ENCODE measurements at places on chromosomes 7 and 10.

GRCh38 chr7:66359656-66360211 is 154.6 kb downstream of the TPST1 start:
- no peak for DNase-seq

DNA sequence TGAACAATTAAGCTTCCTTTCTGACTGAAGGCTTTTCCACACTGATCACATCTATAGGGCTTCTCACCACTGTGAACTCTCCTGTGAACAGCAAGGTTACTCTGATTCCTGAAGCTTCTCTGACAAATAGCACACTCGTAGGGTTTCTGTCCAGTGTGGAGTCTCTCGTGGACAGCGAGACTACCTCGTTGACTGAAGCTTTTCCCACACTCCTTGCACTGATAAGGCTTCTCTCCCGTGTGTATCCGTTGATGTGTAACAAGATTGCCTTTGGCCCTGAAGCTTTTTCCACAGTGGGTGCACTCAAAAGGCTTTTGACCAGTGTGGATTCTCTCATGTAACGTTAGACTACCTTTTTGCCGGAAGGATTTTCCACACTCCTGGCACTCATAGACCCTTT is 4.4 kb downstream of the ZNF32 start:
- no peak for DNase-seq

DNA sequence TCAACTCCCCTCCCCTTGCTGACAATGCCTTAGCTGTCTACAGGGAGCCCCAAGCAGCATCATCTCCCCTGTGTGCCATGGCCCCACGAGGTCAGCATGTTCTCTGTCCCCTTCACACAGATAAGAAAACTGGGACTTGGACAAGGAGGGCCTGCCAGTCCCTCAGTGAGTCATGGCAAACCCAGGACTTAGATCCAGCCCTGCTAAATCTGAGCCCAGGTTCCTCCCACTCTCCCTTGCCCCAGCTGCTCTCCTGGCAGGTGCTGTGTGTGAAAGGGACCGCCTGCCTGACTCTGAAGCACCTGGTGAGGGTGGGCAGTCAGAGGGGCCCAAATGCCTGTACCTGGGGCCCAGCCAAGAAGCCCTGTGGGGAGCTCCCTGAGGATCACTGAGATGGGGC is 7.4 kb downstream of the CRHR2 start:
- DNase-seq: no peak

GRCh38 chr10:99938563-99938962 is 71.2 kb downstream of the DNMBP start:
- DNase-seq: no peak

GRCh38 chr10:26841733-26842317 is 18.9 kb downstream of the ABI1 start:
- no peak for DNase-seq

- no peak for DNase-seq
Observed at GRCh38 chr7:22176791-22177412, 180.1 kb downstream of the RAPGEF5 start.

- no peak for DNase-seq
Observed at GRCh38 chr7:85162721-85163120, 24.1 kb downstream of the SEMA3D start.

- no peak for DNase-seq
Observed at GRCh38 chr7:141949451-141949850, 2.7 kb upstream of the CLEC5A start.

GRCh38 chr7:8480527-8480926 is 47.1 kb downstream of the NXPH1 start:
- no peak for DNase-seq

DNA sequence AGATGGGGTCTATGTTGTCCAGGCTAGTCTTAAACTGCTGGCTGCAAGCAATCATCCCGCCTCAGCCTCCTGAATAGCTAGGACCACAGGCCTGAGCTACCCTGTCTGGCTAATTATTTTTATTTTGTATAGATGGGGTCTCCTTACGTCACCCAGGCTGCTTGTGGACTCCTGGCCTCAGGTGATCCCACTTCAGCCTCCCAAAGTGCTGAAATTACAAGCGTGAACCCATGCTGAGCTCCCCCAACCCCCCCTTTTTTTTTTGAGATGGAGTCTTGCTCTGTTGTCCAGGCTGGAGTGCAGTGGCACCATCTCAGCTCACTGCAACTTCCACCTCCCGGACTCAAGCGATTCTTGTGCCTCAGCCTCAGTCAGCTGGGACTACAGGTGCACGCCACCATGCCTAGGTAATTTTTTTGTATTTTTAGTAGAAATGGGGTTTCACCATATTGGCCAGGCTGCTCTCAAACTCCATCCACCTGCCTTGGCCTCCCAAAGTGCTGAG is 25.4 kb downstream of the FAM25A start:
- no peak for DNase-seq

DNA sequence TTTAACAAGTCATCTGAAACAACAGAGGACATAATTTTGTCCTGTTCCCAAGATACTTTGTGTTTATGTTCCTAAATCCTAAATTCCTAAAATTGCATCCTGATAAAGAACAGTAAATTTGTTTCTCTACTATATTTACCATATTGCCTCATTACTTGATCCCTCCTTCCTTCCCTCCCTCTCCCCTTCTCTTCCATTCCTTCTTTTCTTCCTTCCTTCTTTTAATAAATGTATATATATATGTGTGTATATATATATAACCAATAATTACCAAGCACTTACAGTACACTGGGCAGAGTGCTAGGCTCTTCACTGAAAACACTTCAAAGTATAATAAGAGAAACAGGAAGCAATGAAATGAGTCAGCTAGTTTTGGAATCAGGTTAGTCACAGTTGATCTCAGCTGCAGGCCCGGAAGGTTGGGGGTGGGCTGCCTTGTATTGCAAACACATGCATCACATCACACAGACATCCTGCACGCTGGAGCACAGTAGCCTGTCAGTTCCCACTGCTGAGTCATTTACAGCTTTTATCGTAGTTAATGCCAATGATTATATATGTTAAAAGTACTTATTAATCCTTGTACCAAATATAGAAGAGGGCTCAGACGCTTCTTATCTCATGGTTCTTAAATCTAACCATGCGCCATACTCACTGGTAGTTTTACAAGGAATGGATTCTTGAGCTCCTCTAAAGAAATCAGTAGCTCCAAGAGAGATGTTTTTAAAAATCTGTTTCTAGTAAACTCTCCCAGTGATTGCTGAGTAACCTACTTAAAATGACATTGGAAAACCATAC is 551.7 kb downstream of the GRM8 start:
- DNase-seq: no peak

DNA sequence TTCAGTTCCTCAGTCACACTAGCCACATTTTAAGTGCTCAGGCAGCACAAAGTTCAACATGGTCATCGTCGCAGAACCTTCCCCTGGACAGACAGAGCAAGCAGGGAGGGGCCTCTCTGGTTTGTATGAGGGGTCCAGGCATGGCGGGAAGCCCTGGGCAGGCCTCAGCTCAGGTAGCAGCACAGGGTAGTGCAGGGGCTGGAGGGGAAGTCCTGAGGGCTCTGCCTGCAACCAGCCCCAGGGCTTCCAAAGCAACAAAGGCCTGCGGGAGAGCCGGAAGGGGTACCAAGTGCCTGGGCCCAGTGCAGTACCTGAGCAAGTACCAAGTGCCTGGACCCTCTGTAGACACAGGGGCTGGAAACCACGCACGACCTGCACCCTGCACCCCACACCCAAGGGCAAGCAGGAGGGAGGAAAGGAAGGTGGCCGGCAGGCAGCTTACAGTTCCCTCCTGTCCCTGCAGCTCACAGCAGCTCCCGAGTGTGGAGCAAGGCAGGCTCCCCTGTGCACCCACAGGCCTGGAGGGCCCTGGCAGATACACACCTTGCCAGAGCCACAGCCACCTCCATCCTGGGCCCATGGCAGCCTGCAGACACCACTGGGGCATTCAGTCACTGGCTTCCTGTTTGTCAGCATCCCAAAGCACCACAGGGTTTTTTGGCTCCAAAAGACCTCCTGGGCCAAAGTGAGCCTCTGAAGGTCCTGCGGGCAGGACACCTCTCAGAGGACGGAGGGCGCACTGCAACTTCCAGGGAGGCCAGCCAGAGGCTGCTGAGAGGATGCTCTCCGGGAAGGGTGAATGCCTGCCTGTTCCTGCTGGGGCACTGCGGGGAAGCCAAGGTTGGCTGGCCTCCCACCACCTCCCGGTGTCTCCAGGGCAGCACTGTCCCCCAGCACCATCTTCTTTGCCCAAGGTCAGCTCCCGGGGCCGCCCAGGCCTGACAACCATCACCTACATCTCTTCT is 6.5 kb upstream of the RET start:
- no peak for DNase-seq

DNA sequence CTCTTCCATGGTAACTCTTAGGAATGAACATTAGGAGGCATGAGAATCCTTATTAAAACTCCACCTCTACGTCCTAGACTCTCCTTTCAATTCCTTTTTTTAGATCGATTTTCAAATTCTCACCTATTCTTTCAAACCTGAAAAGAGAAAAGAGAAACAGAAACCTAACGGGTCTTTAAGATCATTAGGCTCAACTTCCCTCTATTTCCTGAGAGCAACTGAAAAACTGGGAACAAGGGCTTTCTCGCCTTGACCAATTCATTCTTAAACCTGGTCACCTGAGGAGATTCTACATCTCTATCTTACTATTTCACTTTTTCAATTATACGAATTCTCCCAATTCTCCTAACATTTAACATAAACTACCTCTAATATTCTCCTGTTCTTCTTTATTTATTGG is 2.8 kb downstream of the TFEC start:
- no peak for DNase-seq

DNA sequence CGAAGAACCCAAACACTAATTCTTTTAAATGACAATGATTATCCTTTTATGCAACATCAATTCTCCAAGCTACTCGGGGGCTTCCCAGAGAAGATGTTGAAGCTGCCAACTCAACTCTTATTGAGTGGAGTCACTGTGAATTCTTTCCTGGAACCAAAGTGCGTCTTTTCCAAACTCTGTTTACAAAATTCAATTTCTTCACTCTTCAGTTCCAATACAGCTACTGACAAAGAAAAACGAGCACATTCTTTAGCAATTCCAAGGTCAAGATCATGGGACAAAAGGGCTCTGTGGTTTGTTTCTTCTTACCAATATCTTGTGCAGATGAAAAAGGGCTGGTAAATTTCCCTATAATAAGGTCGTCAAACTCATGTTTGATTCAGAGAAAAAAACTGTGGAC is 74.2 kb downstream of the FAS start:
- DNase-seq: no peak

Measured in NCI-H446 treated with DMSO at 0.1 percent for 48 hours (cell line).